ENCODE measurements at places on chromosomes 1 and 21. TPM values are rescaled to one million over a fixed set of nuclear protein-coding genes. Genes with fewer than 3 reads are reported as not detected.
A peak's percentile ranks its signal among the peaks of the same experiment; 100 is the strongest.

Gene SPATA17
- 1.5 TPM for total RNA-seq

Gene ARMH1
- total RNA-seq: 7.1 TPM

Gene SELP
- total RNA-seq: 2.3 TPM

Gene CFHR4
- total RNA-seq: 1.8 TPM

Gene GPR37L1
- total RNA-seq: 22.6 TPM

Gene RHCE
- not detected for total RNA-seq

Gene SPRR2A
- not detected for total RNA-seq

Gene ARHGEF10L
- 73.8 TPM for total RNA-seq

Gene PPM1J
- 3.3 TPM for total RNA-seq

- no peak for DNase-seq
- no peaks in the 10 kb centered on the region for H3K27me3 ChIP-seq
- H3K4me3 ChIP-seq: no peak overlapping the region
- H3K36me3 ChIP-seq: no peaks in the 10 kb centered on the region
- no peak overlapping the region for H3K27ac ChIP-seq
- peaks cover 3% of the 10 kb centered on the region for H3K4me1 ChIP-seq
Observed at GRCh38 chr21:15130751-15131150, 66.0 kb upstream of the NRIP1 start.

- no peak overlapping the region for H3K27ac ChIP-seq
- no peak overlapping the region for H3K4me3 ChIP-seq
- H3K36me3 ChIP-seq: no peaks in the 10 kb centered on the region
- H3K4me1 ChIP-seq: no peaks in the 10 kb centered on the region
Observed at GRCh38 chr1:91940496-91940895, 8.7 kb upstream of the BRDT start.

DNA sequence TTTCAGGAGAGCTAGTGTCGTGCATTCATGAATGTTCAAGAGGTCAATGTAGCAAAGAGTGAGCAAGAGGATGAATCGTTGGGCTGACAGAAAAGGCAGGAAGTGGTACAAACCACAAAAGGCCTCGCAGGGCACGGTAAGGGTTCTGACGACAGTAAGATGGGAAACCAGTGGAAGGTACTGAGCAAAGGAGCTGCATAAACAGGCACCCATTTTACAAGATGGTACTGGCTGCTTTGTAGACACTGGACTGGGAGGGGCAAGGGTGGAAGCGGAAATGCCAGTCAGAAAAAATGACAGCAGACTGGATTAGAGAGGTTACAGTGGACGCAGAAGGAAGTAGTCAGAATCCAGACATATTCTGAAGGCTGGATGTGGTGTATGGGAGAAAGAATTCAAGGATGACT, 123.5 kb downstream of the PTPN14 start:
- H3K27me3 ChIP-seq: no peaks in the 10 kb centered on the region
- no peaks in the 10 kb centered on the region for H3K36me3 ChIP-seq
- no peak for DNase-seq
- H3K4me3 ChIP-seq: no peak overlapping the region
- no peaks in the 10 kb centered on the region for H3K4me1 ChIP-seq

- H3K27ac ChIP-seq: no peak overlapping the region
- no peaks in the 10 kb centered on the region for H3K27me3 ChIP-seq
- H3K36me3 ChIP-seq: no peaks in the 10 kb centered on the region
- no peaks in the 10 kb centered on the region for H3K4me1 ChIP-seq
- DNase-seq: no peak
- no peak overlapping the region for H3K4me3 ChIP-seq
Observed at GRCh38 chr1:223421676-223422075, 28.5 kb downstream of the CCDC185 start.

- H3K4me1 ChIP-seq: peaks cover 11% of the 10 kb centered on the region
- H3K36me3 ChIP-seq: no peaks in the 10 kb centered on the region
- H3K27me3 ChIP-seq: no peaks in the 10 kb centered on the region
- H3K27ac ChIP-seq: no peak overlapping the region
- no peak overlapping the region for H3K4me3 ChIP-seq
Observed at GRCh38 chr1:66242646-66243547, 291.1 kb upstream of the SGIP1 start.

- H3K27ac ChIP-seq: no peak overlapping the region
- no peak overlapping the region for H3K4me3 ChIP-seq
- H3K36me3 ChIP-seq: no peaks in the 10 kb centered on the region
- no peak for DNase-seq
Observed at GRCh38 chr1:47424336-47424982, 8.4 kb downstream of the FOXE3 start.

GRCh38 chr1:234326497-234327366, 46.5 kb upstream of the COA6 start:
- H3K4me3 ChIP-seq: peak overlapping the region; percentile 43
- H3K27me3 ChIP-seq: no peaks in the 10 kb centered on the region
- H3K4me1 ChIP-seq: peaks cover 11% of the 10 kb centered on the region

DNA sequence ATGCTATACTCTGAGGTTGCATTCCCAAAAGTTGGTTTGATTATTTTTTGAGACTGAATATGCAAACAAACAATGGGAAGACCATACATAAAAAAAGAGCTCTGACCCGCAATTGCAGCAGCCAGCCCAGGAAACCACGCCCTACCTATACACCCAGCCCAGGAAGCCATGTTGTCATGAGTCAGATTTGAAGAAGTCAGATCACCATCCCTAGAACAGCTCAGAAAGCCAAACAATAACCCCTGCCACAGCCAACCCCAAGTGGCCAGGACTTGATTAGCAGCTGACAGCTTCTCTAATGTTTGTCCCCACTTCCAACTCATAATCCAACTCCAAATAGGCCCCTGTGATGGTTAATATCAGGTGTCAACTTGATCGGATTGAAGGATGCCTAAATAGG, 621.9 kb downstream of the NPHP4 start:
- H3K4me3 ChIP-seq: no peak overlapping the region
- no peaks in the 10 kb centered on the region for H3K27me3 ChIP-seq
- H3K27ac ChIP-seq: no peak overlapping the region
- no peak for DNase-seq
- H3K4me1 ChIP-seq: no peaks in the 10 kb centered on the region

DNA sequence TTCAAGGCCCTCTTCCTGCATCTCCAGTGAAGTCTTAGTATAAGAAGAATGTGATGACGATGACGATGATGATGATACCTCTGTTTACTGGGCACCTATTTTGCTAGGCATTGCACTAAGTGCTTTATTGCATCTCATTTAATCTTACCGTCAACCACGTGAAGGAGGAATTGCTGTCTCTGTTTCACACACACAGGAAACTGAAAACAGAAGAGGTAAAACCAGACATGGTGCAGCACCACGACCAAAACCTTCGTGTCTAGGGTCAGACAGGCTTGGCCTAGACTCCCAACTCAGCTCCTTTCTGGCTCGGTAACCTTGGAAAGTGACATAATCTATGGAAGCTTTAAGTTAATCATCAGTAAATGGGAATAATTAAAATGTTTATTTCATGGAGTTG, 20.7 kb upstream of the KCNA2 start:
- no peaks in the 10 kb centered on the region for H3K27me3 ChIP-seq
- H3K4me3 ChIP-seq: no peak overlapping the region
- no peak overlapping the region for H3K27ac ChIP-seq

DNA sequence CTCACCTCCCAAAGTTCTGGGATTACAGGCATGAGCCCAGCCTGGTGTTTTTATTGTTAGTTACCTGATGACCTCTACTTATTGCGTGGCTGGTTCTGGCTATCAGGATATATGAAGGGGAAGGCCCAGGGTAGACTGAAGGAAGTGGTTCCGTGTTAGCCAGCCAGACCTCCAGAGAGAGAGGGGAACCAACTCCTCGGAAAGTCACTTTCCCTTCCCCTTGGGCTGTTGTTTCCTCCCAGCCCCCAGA, 2.5 kb upstream of the RCSD1 start:
- no peak for DNase-seq
- no peak overlapping the region for H3K4me3 ChIP-seq
- H3K4me1 ChIP-seq: peaks cover 17% of the 10 kb centered on the region
- peaks cover 3% of the 10 kb centered on the region for H3K27me3 ChIP-seq

DNA sequence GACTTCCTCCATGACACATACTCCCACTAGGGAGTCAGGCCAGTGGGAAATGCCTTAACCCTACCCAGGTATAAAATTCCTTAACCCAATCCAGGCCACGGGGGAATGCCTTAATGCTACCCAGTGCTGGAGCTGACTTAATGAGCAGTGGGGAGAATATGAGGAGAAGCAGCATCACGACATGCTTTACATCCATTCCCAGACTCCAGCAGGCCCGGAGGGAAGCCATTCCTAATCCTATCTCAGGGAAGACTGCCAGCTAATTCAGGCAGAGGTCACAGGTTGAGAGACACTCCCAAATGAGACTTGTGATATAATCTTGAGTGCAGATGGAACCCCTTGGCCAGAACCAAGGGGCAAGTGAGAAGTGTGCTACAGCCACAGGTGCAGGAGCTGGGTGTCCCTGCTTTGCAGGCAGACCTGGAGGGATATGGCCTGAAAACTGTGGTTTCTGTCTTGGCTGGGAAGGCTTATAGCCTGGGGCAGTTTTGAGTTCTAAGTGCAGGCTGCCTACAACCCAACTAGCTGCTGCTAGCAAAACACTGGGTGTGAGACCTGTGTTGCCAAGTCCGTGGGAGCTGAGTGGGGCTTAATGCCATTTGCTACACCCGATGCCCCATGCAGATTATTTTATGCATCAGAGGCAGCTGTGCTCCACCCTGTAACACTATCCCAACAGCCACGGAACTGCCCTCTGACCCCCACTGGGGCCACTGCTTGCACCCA, 45.1 kb upstream of the GUCA2A start:
- no peaks in the 10 kb centered on the region for H3K27me3 ChIP-seq
- peaks cover 4% of the 10 kb centered on the region for H3K4me1 ChIP-seq
- no peak overlapping the region for H3K4me3 ChIP-seq
- DNase-seq: no peak
- H3K36me3 ChIP-seq: peaks cover 4% of the 10 kb centered on the region
- no peak overlapping the region for H3K27ac ChIP-seq

- DNase-seq: no peak
- H3K4me1 ChIP-seq: no peaks in the 10 kb centered on the region
- peaks cover 15% of the 10 kb centered on the region for H3K27me3 ChIP-seq
- H3K4me3 ChIP-seq: no peak overlapping the region
- H3K36me3 ChIP-seq: no peaks in the 10 kb centered on the region
- no peak overlapping the region for H3K27ac ChIP-seq
Observed at GRCh38 chr1:5430911-5431697, 561.1 kb downstream of the NPHP4 start.

- no peak overlapping the region for H3K4me3 ChIP-seq
- no peaks in the 10 kb centered on the region for H3K36me3 ChIP-seq
- DNase-seq: no peak
- H3K4me1 ChIP-seq: no peaks in the 10 kb centered on the region
Observed at GRCh38 chr21:40754466-40754865, 92.5 kb downstream of the DSCAM start.

DNA sequence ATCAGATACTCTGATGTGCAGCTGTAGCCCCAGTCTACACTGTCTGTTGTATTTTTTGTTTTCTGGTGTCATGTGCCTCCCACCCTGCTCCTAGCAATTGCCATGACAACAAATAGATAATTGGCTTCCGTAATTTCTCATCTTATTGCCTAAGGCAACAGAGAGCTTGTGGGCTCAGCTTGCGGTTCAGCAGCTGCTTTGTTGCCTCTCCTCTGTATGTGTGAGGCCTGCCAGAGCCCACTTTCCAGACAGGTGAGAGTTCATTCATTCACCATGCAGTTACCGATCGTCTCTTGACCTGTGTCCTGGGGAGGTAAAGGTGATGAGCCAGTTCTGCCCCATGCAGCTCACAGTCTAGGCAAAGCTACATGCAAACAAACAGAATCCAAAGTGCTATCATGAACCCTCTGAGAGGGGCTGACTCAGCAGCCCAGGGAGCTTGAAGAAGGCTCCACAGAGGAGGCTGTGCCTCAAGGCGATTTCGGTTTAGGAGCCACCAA, 11.9 kb downstream of the LGALS8 start:
- no peaks in the 10 kb centered on the region for H3K4me1 ChIP-seq
- peaks cover 65% of the 10 kb centered on the region for H3K36me3 ChIP-seq
- H3K27me3 ChIP-seq: no peaks in the 10 kb centered on the region
- DNase-seq: no peak

DNA sequence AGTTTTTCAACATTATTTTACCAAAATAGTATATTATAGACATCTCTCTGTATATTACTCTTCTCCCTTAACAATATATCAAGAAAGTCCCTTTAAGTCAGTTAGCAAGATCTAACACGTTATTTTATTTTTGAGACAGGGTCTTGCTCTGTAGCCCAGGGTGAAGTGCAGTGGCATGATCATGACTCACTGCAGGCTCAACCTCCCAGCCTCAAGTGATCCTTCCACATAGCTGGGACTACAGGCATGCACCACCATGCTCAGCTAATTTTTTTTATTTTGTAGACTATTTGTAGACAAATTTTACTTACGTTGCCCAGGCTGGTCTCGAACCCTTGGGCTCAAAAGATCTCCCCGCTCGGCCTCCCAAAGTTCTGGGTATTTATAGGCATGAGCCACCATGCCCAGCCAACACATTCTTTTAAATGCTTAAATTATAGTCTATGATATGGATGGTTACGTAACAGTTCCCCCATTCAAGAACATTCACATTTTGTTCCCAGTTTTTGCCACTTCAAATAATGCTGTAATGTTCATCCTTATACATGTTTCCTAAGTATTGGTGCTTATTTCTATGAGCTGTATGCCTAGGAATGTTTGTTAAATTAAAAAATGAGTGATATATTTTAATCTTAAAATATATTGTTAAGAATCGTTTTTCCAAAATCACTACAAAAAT, 70.4 kb downstream of the TUT4 start:
- no peak for DNase-seq
- H3K4me3 ChIP-seq: no peak overlapping the region
- no peak overlapping the region for H3K27ac ChIP-seq
- no peaks in the 10 kb centered on the region for H3K4me1 ChIP-seq

GRCh38 chr1:169340882-169341281, 26.7 kb downstream of the NME7 start:
- H3K4me1 ChIP-seq: no peaks in the 10 kb centered on the region
- no peak overlapping the region for H3K27ac ChIP-seq

GRCh38 chr1:114154963-114155322, 1.3 kb upstream of the SYT6 start:
- peaks cover 28% of the 10 kb centered on the region for H3K4me1 ChIP-seq
- no peak overlapping the region for H3K4me3 ChIP-seq
- peaks cover 4% of the 10 kb centered on the region for H3K27me3 ChIP-seq
- no peak overlapping the region for H3K27ac ChIP-seq
- no peak for DNase-seq

All from tibial nerve (tissue), 4 donors.